ENCODE measurements at places on chromosomes 1 and 21. TPM values are rescaled to one million over a fixed set of nuclear protein-coding genes. Genes with fewer than 3 reads are reported as not detected.
A peak's percentile ranks its signal among the peaks of the same experiment; 100 is the strongest.

GRCh38 chr21:31236528-31236927, 107.5 kb downstream of the TIAM1 start:
- no peak for DNase-seq

ITLN2 gene
- polyA plus RNA-seq = 90.2 TPM

GRCh38 chr1:227094249-227094966, 154.3 kb downstream of the COQ8A start:
- DNase-seq = peak; percentile 87

- DNase-seq = peak; percentile 81
These were observed 1.5 kb upstream of the MAGI3 start for GRCh38 chr1:113388621-113389358.

DAB1 gene
- 77.0 TPM for polyA plus RNA-seq

- no peak for DNase-seq
These were observed 84.2 kb downstream of the RGS7 start for GRCh38 chr1:241272828-241273227.

GRCh38 chr1:198635964-198636363, 2.9 kb upstream of the PTPRC start:
- no peak for DNase-seq

- no peak for DNase-seq
These were observed 948 bp downstream of the TXLNA start for GRCh38 chr1:32180186-32181060.

ANGPTL3 gene
- polyA plus RNA-seq = not detected

DNA sequence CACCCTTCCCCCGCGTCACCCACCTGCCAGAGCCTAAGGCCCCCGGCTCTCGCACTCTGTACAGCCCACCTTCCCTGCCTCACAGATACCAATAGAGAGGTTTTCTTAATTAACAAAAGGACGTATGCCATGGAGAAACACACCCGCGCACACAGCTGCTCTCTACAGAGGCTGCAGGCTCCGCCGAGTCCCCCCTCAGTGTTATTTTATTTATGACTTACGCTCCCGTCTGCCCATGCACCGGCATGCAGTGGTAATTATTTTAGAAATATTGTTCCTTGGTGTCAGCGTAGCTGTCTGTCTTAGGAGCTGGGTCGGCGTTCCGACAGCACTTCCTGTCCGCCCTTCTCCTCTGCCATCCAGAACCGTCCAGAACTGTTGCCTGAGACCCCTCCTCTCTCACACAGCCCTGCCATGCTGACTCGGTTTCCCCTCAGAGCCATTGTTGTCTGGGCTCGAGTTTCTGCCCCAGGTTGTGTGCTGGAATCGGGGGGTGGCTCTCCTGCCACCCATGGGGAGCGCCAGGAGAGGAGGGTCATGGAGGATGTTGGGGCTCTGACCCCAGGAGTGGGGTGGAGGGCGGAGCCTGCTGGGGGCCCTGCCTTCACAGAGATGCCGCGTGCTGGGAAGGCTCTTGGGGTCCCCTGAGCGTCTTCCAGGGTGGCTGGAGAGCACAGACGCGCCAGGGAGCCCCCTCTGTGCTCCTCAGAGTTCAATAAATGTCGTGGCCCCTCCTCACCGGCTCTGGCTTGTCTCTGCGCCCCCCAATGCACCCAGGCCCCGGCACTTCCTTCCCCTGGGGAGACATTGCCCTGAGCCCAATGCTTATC, 39.6 kb upstream of the COL6A1 start:
- DNase-seq = no peak
